Liver (tissue), 10 donors: ENCODE measurements at places on chromosomes 1 and 21. TPM values are rescaled to one million over a fixed set of nuclear protein-coding genes. Genes with fewer than 3 reads are reported as not detected.

DNA sequence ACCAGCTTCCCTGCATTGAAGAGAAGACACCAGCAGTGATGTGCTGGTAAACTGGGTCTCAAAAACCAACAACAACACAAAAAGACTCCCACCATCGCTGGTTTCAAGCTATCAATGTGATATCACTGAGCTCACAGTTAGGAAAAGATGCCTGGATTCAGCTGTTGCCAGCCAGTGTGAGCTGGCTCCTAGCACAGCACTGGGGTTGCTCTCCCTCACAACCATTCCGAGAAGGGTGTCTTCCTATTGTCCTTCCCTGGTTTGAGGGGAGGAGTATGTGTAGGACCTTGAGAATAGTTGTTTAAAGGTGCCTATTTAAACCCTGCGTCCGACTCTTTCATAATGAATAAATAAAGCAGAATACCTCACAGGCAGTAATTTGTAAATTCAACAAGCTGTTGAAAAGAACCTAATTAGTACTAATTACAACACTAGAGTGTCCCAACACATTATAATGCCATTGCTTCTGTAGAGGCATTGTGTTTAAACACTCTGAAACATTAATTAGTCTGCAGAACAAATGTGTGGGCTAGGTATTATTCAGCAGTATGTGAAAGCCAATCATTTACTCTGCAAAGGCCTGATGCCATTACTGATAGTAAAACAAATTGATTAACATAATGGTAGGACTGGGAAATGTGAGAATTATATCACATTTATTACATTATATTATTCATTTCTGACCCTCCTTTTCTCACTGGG, 17.2 kb downstream of the NIBAN1 start:
- no peaks in the 10 kb centered on the region for H3K27me3 ChIP-seq
- no peak for DNase-seq
- no peak overlapping the region for H3K4me3 ChIP-seq
- H3K4me1 ChIP-seq: no peaks in the 10 kb centered on the region

Gene ACTL8
- total RNA-seq: not detected

GRCh38 chr1:103372866-103373265, 152.6 kb upstream of the RNPC3 start:
- H3K4me1 ChIP-seq: no peaks in the 10 kb centered on the region
- no peaks in the 10 kb centered on the region for H3K27me3 ChIP-seq
- no peaks in the 10 kb centered on the region for H3K36me3 ChIP-seq
- no peak overlapping the region for H3K4me3 ChIP-seq
- no peak overlapping the region for H3K27ac ChIP-seq

GRCh38 chr1:8794605-8795004, 22.8 kb downstream of the RERE start:
- H3K27me3 ChIP-seq: no peaks in the 10 kb centered on the region
- no peak overlapping the region for H3K27ac ChIP-seq
- no peak for DNase-seq
- no peak overlapping the region for H3K4me3 ChIP-seq
- no peaks in the 10 kb centered on the region for H3K4me1 ChIP-seq
- no peaks in the 10 kb centered on the region for H3K36me3 ChIP-seq

Gene BTBD19
- 1.3 TPM for total RNA-seq

DNA sequence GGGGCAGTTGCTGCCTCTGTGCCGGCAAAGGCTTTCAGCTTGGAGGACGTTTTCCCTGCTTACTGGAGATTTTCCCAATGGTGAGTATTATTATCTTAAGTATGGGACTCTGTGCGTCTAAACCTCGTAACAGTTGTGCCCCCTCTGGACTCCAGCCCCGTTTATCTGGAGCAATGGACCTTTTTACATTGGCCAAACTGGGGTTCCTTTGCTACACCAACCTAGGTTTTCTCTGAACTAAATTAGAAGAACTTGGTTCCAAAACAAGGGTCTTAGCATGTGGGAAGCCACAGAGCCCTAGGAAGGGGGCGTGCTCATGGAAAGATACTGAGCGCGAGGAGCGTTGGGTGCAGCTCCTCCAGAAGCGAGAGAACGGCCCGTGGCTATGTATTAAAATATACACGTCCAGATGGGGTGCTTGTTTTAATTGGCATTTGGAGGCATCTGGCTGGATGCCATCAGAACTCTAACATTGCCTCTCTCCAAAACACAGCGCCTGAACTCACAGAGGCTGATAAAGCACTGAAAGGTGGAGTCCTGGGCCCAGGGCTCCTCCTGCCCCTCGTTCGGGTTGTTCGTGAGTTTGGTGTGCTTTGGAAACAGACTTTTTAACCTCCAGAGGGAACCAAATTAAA, 28.4 kb downstream of the POFUT2 start:
- no peak overlapping the region for H3K4me3 ChIP-seq
- DNase-seq: no peak
- no peak overlapping the region for H3K27ac ChIP-seq
- no peaks in the 10 kb centered on the region for H3K27me3 ChIP-seq
- no peaks in the 10 kb centered on the region for H3K36me3 ChIP-seq
- peaks cover 15% of the 10 kb centered on the region for H3K4me1 ChIP-seq

Gene CRYAA
- total RNA-seq: not detected

DNA sequence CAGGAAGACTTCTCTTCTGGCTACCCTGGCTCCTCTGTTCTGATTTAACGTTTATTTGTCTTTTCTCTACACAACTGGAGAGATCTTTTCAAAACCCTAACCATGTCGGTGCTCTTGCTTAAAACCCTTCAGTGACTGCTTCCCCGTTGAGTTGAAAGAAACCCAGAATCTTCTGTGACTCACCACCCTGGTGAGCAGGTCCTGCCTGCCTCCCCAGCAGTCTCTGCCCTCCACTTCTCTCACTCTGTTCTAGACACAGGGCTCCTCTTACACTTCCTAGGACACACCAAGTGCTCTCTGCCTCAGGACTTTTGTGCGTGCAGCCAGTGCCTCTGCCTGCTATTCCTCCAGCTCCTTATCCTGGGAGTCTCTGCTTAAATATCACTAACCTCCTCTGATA, 131.4 kb downstream of the IER5 start:
- no peaks in the 10 kb centered on the region for H3K4me1 ChIP-seq
- H3K27ac ChIP-seq: no peak overlapping the region
- H3K4me3 ChIP-seq: no peak overlapping the region
- H3K27me3 ChIP-seq: peaks cover 2% of the 10 kb centered on the region
- DNase-seq: no peak

DNA sequence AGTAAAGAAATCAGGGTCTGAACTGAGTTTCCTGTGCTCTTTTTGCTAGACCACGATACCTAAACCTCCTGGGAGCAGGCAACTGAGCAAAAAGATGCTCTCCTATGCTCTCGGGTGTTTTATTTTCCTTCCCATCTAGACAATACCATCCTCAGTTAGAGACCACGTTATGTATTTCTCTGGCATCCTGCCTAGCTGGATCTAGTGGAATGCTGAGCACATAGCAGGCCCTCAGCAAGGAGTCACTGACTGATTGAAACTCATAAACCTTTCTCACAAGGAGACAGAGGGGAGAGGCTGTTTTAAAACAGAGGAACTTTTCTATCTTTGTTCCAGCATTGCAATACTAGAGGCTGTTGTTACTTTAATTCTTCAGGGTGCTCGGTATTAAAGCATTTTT, 168.0 kb downstream of the CYYR1 start:
- no peak overlapping the region for H3K27ac ChIP-seq
- H3K4me1 ChIP-seq: no peaks in the 10 kb centered on the region
- H3K36me3 ChIP-seq: no peaks in the 10 kb centered on the region
- DNase-seq: no peak
- no peaks in the 10 kb centered on the region for H3K27me3 ChIP-seq

GRCh38 chr1:226813671-226814591, 56.5 kb upstream of the PSEN2 start:
- H3K27ac ChIP-seq: no peak overlapping the region
- no peaks in the 10 kb centered on the region for H3K36me3 ChIP-seq
- no peak overlapping the region for H3K4me3 ChIP-seq
- H3K27me3 ChIP-seq: no peaks in the 10 kb centered on the region
- DNase-seq: no peak

GRCh38 chr1:35180776-35181374, 12.1 kb downstream of the SFPQ start:
- H3K27me3 ChIP-seq: no peaks in the 10 kb centered on the region
- no peak overlapping the region for H3K27ac ChIP-seq
- peaks cover 6% of the 10 kb centered on the region for H3K4me1 ChIP-seq
- no peak overlapping the region for H3K4me3 ChIP-seq

- no peak overlapping the region for H3K27ac ChIP-seq
- no peak for DNase-seq
- H3K4me3 ChIP-seq: no peak overlapping the region
- no peaks in the 10 kb centered on the region for H3K27me3 ChIP-seq
Measured at GRCh38 chr1:39301606-39302005, 97.1 kb downstream of the MACF1 start.

Gene NEK2
- total RNA-seq: not detected

Gene COL18A1
- total RNA-seq: 209 TPM

Gene FHAD1
- 0.05 TPM for total RNA-seq

DNA sequence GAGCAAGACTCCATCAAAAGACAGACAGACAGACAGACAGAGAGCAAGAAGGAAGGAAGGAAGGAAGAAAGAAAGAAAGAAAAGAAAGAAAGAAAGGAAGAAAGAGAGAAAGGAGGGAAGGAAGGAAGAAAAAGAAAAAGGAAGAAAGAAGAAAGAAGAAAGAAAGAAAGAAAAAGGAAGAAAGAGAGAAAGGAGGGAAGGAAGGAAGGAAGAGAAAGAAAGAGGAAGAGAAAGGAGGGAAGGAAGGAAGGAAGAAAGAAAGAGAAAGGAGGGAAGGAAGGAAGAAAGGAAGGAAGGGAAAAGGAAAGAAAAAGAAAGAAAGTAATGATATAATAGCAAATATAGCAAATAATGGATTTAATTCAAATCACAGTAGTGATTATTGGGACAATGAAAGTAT, 32.7 kb downstream of the CHML start:
- H3K27me3 ChIP-seq: no peaks in the 10 kb centered on the region
- no peak overlapping the region for H3K4me3 ChIP-seq
- DNase-seq: no peak
- H3K36me3 ChIP-seq: no peaks in the 10 kb centered on the region
- H3K27ac ChIP-seq: no peak overlapping the region

Gene FMO5
- total RNA-seq: 152 TPM

DNA sequence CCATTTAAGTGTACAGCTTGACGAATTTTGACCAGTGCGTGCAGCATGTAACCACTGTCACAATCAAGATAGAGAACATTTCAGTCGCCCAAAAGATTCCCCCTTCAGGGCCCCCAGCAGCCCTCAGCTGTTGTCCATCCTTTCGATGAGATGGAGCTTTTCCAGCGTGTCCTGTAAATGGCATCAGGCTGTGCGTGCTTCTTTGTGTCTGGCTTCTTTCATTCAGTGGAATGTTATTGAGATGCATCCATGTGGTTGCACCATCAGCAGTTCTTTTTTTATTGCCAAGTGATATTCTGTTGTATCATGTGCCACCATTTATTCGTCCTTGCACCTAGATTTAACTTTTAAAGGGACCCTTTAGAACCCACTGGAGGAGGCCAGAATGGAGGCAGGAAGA, 21.9 kb downstream of the UBE2Q1 start:
- H3K27me3 ChIP-seq: no peaks in the 10 kb centered on the region
- H3K4me1 ChIP-seq: no peaks in the 10 kb centered on the region
- H3K27ac ChIP-seq: no peak overlapping the region
- H3K36me3 ChIP-seq: no peaks in the 10 kb centered on the region
- DNase-seq: no peak

GRCh38 chr1:147757015-147757990, 3.1 kb downstream of the GJA5 start:
- H3K4me3 ChIP-seq: no peak overlapping the region
- no peaks in the 10 kb centered on the region for H3K27me3 ChIP-seq
- DNase-seq: no peak
- no peaks in the 10 kb centered on the region for H3K4me1 ChIP-seq
- no peak overlapping the region for H3K27ac ChIP-seq
- H3K36me3 ChIP-seq: no peaks in the 10 kb centered on the region

Gene IRF6
- 29.3 TPM for total RNA-seq

Gene SLC44A3
- 2.4 TPM for total RNA-seq

DNA sequence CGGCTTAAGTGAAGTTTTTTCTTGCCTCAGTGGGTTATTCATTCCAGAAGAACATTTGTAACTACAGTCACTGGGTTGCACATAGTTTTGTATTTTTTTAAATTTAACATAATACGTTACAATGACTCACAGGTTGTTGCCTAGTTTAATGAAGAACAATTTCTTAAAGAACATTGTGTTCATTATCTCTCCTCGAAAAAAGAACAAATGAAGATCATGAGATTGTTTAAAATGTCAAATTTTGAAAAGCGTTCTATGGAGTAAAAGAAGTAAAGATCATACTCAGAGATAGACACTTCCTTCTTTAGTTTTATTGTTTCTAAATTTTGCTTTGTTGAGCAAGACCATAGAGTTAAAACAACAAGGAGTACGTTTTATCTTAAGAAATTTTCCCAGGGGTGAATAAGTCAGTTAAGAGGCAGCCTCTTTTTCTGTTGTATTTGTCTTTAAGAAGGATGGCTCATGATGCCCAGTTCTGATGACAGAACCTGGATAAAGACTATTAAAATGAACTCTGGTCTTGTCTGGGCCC, 10.5 kb upstream of the SLAMF1 start:
- H3K27me3 ChIP-seq: no peaks in the 10 kb centered on the region
- H3K27ac ChIP-seq: no peak overlapping the region
- no peak for DNase-seq
- H3K4me3 ChIP-seq: no peak overlapping the region
- no peaks in the 10 kb centered on the region for H3K36me3 ChIP-seq
- H3K4me1 ChIP-seq: no peaks in the 10 kb centered on the region

- H3K27ac ChIP-seq: no peak overlapping the region
- no peaks in the 10 kb centered on the region for H3K27me3 ChIP-seq
- no peak overlapping the region for H3K4me3 ChIP-seq
- H3K4me1 ChIP-seq: no peaks in the 10 kb centered on the region
Measured at GRCh38 chr1:30005972-30006619, 717.3 kb downstream of the MATN1 start.

Gene PPIH
- total RNA-seq: 14.9 TPM

DNA sequence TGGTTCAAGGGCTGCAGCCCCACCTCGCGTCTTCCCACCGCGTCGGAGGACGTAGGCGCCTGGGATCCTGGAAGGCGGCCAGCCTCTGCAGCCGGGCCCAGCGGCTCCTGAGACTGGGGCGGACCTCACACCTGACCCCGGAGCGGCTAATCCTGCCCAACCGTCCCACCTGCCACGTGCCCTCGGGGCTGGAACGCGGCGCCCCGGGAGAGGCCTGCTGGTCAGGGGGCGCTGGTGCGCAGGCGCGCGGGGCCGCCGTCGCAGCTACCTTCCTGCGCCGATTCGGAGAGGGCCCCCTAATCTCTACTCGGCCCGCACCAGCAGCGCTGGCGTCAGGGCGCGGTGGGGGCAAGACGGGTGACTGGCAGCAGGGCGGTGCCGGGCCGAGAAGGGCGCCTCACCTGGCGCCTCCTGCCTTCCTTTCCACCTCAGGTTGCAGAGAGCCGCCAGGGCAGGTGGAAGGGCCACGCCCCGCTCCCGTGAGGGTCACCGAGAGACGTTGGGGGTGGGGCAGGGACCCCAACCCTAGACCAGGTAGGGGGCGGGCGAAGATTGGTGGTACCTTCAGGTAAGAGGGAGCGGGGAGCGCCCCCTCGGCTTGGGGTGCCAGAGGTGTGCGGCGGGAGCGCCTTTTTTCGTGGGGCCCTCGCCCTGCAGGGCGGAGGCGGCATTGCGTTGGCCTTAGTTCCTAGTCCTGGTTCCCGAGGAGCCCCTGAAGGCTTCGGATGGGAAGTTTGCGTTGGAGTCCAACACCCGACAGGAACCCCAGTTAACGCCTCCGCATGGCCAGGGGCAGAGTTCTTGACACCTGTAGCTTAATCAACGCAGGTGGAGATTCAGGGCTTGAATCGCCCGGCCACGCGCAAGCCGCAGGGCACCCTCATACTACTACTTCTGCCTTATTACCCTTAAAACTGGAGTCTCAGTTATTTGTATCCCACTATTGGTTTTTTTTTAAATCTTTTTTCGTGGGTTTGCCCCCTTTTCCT, at the start of gene TDRD5:
TSS of gene TDRD5 (plus strand) at position 241 of the 989 bp plus-strand sequence. CDS start 784 bp downstream, outside the sequence.
- no peaks in the 10 kb centered on the region for H3K4me1 ChIP-seq
- H3K27ac ChIP-seq: no peak within 1 kb of the TSS
- DNase-seq: no peak
- H3K4me3 ChIP-seq: no peak within 1 kb of the TSS
- H3K27me3 ChIP-seq: peaks cover 11% of the 10 kb centered on the region
